ENCODE measurements at places on chromosomes 12 and 14.

GRCh38 chr12:128258866-128259555 is 8.0 kb upstream of the TMEM132C start:
- DNase-seq: no peak

GRCh38 chr12:95942101-95942523 is 302 bp downstream of the CCDC38 start:
- DNase-seq: no peak

GRCh38 chr12:42744539-42745182 is 155.1 kb upstream of the PRICKLE1 start:
- no peak for DNase-seq

GRCh38 chr12:116959198-116959460 is 48.4 kb downstream of the FBXW8 start:
- no peak for DNase-seq

- DNase-seq: no peak
Observed at GRCh38 chr14:93936245-93936644, 9.1 kb downstream of the FAM181A start.

DNA sequence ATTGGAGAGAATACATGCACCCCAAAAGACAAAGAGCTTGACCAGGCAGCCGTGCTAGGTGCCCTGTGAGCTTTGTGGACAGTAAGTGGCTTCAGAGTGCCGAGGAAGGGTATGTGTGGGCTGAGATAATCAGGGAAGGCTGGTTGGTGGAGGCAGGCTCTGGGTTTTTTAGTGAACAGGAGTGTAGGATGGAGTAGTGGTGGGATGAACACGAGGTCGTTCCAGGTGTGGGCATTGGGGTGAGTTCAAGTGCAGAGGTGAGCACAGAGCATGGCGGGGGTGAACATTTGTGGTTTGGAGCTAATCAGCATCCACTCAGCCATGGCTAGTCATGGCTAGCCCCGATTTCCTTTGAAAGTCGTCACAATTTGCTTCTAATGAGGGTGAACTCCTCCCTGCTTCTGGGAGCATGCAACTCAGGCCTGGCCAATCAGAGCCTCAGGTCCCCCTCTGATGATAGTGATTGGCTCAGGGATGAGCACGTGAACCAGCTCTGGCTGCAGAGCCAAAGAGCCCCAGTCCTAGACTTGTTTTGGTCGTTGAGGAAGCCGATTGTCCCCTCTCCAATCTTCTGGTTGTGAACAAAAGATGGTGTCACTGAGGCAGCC is 40.7 kb upstream of the TCL1B start:
- DNase-seq: no peak

DNA sequence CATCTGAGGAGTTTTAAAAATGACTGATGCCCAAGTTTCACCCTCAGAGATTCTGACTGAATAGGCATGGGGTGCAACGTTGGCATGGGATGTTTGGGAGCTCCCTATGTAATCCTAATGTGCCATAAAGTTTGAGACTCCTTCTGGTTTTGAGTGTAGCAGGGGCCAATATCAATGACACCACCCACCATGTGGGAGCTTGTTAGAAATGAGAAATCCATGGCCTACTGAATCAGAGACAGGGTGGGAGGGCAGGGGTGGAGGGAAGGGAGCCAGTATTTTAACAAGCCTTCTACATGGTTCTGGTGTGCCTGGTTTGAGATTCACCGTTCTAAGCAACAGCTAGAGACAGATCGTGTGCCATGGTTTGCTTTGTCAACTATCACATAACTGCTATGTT is 46.1 kb downstream of the VCPKMT start:
- no peak for DNase-seq

DNA sequence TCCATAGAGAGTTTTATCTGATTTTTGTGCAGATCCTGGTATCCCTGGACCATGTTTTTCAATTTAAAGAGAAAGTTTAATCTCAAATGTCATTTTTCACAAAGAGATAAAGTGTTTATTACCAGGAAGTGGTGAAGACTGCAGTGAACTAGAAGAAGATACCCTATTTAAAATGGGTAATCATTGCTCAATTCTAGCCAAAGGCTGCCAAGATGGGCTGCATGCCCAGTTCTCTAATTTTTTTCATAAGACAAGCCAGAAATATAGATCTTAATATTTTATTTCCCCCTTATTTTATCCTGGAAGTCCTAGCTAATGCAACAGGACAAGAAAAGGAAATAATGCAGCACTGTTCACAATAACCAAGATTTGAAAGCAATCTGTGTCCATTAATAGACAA is 343.5 kb downstream of the PCNX1 start:
- DNase-seq: no peak

GRCh38 chr14:24996930-24997725 is 52.8 kb downstream of the STXBP6 start:
- DNase-seq: no peak

DNA sequence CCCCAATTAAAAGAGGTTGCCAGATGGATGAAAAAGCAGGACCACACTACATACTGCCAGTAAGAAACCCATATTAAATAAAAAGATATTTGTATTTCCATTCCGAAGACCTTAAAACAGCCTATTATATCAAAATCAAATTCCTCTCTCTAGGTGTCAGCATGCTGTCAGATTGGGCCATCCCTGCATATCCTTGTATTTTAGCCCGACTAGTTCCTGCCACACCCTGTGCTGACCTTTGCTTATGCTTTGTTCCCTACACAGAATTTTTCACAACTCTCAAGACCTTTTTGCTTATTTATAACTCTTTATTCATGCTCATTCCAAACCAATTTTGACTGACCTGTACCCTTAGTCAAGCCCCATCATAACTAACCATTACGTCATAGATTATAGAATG is 12.8 kb downstream of the GSKIP start:
- DNase-seq: no peak

DNA sequence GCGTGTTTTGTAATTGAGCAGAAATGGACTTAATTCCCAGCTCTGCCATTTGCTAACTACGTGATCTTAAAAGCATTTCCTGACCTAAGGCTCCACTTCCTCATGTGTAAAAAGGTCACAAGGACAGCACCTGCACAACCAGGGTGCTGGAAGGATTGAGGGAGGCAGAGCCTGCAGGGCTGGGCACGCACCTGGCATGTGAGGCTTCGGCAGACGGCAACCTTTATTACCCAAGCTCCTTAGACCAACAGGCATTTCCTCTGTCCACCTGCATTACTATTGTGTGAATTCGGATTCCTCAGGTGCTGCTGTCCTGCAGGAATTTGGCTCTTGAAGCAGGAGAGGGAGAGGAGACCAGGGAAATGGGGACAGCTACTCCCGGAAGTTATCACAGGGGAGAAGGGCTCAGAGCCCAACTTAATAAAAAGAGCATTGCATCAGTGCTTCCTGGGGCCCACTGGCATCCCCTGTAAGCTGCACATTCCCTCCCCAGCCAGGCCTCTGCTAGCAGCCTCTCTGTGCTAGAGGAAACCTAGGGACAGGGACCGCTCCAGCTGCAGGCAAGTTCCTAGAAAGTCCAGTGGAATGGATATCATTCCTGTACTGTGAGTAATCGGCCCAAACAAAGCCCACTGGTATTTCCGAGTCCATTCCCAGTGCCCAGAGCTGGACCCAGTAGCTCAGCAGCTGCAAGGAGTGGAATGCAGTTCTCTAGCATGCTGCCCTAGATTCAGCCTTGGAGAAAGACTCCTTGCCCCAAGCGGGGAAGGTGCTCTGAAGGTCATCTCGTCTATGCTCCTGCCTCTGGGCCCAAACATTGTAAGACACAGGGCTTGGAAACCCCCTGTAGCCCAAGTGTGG is 157.1 kb upstream of the CCND2 start:
- no peak for DNase-seq

DNA sequence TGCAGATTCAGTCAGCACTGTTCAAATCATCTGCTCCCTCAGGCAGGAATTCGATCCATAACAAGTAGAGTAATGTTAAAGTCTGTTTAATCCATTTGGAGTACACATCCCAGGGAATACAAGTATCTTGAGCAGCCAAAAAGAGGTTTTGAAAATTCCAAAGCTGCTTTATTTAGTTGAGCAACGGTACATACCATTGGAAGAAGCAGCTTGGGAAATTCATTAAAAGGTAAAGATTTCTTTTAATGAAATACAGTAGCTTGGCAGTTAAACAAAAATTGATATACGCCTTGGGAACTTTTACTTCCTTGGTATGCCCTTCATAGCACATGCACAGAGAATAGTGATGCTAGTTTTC is 153.8 kb downstream of the LRIG3 start:
- no peak for DNase-seq

GRCh38 chr12:19997656-19998400 is 370.5 kb upstream of the PDE3A start:
- DNase-seq: no peak

DNA sequence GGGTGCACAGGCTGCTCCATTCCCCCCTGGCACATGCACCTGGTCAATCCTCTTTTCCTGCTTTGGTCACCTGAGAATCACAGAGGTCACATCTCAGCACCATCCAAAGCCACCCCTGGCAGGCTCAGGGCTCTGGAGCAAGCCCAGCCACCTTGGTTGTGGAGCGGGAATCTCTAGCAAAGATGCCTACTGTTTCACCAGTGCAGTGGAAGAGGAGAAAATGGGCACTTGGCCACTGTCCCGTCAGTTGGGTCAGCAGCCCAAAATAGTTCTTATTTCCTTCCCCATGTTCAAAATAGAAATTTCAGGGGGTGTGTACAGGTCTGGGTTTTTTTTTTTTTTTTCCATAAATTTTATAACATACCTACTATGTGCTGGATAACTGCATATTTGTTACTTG is 18.3 kb downstream of the RTL1 start:
- DNase-seq: no peak

- no peak for DNase-seq
Observed at GRCh38 chr14:29857551-29857950, 70.1 kb downstream of the PRKD1 start.

DNA sequence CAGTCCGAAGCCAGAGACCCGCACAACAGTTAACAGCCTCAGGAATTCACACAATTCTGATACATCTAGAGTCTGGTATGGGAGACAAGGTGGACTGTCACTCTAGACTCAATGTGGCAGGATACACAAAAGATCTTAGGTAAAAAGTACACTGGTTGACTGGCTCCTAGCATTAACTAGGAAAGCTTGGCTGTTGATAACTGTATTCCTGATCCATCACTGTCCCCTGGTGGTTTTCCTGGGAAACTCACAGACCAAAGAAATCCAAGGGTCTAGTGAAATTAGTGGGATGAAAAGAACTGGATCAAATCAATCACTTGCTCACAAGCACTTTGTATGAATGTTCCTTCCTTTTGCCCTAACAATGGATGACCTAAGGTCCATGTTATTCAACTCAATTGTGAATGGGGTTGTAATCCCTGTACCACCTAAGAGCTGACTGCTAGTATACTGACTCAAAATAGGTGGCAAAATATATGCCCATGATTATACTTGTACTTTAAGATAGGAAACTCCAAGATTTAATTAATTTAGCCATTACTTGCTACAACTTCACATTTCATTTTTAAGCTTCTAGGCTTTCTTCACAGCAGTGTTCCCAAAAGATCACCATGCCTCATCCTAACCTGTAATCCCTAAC is 14.0 kb downstream of the NPC2 start:
- DNase-seq: no peak

- no peak for DNase-seq
Observed at GRCh38 chr14:63454863-63455622, 88.1 kb downstream of the PPP2R5E start.

DNA sequence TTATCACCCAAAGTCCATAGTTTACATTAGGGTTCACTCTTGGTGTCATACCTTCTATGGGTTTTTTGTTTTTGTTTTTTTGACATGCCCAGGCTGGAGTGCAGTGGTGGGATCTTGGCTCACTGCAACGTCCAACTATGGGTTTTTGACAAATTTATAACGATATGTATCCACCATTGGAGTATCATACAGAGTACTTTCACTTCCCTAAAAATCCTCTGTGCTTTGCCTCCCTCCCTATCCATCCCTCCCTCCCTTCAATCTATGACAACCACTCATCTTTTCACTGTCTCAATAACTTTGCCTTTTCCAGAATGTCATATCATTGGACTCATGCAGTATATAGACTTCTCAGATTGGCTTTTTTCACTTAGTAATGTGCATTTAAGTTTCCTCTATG is 139.0 kb upstream of the CCDC198 start:
- no peak for DNase-seq

- no peak for DNase-seq
Observed at GRCh38 chr14:22830443-22831010, 840 bp downstream of the MRPL52 start.

DNA sequence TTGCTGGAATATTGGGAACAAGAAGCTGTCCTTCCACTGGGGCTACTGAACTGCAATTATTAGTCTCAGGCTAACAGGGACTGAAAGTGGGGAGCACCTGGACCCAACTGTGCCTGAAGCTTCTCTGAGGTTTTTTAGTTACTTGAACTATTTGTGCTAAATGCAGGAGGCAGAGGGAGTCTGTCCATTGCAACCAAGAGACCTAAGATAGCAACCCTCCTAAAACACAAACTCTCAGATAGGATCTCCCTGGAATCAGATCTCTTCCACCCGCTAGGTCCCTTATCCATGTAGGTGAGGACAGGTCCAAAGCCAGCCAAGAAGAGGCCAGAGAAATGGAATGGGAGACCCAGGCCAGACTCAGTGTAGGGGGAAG is 58.1 kb downstream of the NCOR2 start:
- no peak for DNase-seq

DNA sequence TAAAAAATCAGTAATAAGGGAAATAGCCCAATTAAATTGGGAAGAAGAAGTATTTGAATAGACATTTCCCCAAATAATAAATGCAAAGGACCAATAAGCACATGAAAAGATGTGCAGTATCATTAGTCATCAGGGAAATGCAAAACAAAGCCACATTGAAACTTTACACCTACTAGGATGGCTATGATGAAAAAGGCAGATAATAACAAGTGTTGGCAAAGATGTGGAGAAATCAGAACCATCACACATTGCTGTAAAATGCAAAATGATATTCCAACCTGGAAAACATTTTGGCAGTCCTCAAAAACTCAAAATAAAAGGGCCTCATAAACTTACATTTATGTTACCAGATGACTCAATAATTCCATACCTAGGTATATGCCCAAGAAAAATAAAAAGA is 131.1 kb upstream of the G2E3 start:
- no peak for DNase-seq

- no peak for DNase-seq
Observed at GRCh38 chr14:20667957-20668356, 16.4 kb upstream of the RNASE4 start.

- no peak for DNase-seq
Observed at GRCh38 chr14:103123634-103124500, 606 bp downstream of the TNFAIP2 start.

DNA sequence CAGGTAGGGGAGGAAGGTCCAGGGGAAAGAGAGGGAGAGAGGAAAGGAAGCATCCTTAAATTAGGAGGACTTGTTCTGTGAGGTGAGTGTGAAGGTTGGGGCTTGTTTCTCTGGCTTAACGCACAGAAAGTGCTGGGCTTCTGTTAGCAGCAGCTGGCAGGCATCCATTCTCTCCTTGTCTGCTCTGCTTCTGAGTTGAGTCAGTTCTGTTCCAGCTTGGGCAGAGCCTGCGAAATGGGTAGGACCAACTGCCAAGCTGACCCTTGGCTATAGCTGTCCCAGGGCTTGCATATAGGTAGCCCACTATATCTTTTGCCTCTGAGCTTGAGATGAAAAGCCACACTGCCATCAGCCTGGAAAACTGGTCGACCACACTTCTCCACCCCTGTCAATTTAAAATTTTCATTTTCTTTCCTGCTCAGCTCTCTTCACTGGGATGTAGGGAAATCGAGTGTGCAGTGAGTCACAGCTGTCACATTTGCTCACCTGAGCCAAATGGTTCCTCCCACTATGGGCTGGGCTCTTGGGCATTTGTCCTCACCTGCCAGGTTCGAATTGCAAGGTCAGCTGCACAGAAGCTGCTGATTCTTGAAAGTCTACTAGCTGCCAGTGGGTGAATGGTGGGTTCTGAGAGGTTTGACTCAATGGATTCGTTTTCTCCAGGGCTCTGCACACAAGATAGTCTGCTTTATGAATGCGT is 256.4 kb upstream of the PWP1 start:
- DNase-seq: no peak

GRCh38 chr14:65927931-65928356 is 515.4 kb downstream of the FUT8 start:
- no peak for DNase-seq

Measured in GDM1 (cell line).